Bronchial smooth muscle cell (primary cell): ENCODE measurements at places on chromosomes 7 and 10. TPM values are rescaled to one million over a fixed set of nuclear protein-coding genes. Genes with fewer than 3 reads are reported as not detected.

Gene ADRB1
- total RNA-seq: not detected in 2 replicates

Gene ACSM6
- total RNA-seq: not detected in 2 replicates

Gene CREB5
- total RNA-seq: 2.7 and 15.9 TPM in 2 replicates

Gene ZNF775
- 6.8 and 7.1 TPM in 2 replicates for total RNA-seq

Gene OGDHL
- 0.17 and 0.47 TPM in 2 replicates for total RNA-seq

Gene AASS
- total RNA-seq: 22.4 and 33.1 TPM in 2 replicates

Gene C10orf67
- total RNA-seq: under 0.01 TPM in 1 of 2 replicates, not detected in the other

Gene CCL24
- not detected in 2 replicates for total RNA-seq

Gene TPST1
- total RNA-seq: 116 and 293 TPM in 2 replicates

Gene CAV2
- 35.8 and 61.7 TPM in 2 replicates for total RNA-seq

Gene CYP3A7
- total RNA-seq: 0.34 and 1.1 TPM in 2 replicates

Gene C10orf90
- not detected in 2 replicates for total RNA-seq

Gene EVX1
- not detected in 2 replicates for total RNA-seq

Gene NRP1
- total RNA-seq: 204 and 306 TPM in 2 replicates

Gene AGBL3
- 0.32 and 0.52 TPM in 2 replicates for total RNA-seq

Gene JAKMIP3
- 0.16 and 0.26 TPM in 2 replicates for total RNA-seq

Gene SLC26A4
- total RNA-seq: 0.47 and 0.52 TPM in 2 replicates

Gene PNLIPRP1
- not detected in 2 replicates for total RNA-seq

Gene TSPAN15
- total RNA-seq: 2.1 TPM in 1 of 2 replicates, not detected in the other

Gene APBB1IP
- 1.0 and 1.6 TPM in 2 replicates for total RNA-seq

Gene WDFY4
- not detected in 2 replicates for total RNA-seq

Gene TWIST1
- total RNA-seq: 104 and 127 TPM in 2 replicates

Gene CNTNAP2
- total RNA-seq: not detected in 2 replicates

Gene ASB13
- total RNA-seq: 7.1 and 7.4 TPM in 2 replicates

Gene CDHR3
- total RNA-seq: 3.5 and 5.4 TPM in 2 replicates

Gene ACTR3C
- total RNA-seq: 0.26 and 2.0 TPM in 2 replicates

Gene TLX1
- not detected in 2 replicates for total RNA-seq

Gene DBNL
- total RNA-seq: 101 and 140 TPM in 2 replicates

Gene PFKFB3
- 19.4 and 24.4 TPM in 2 replicates for total RNA-seq

Gene KNDC1
- 0.47 and 3.3 TPM in 2 replicates for total RNA-seq

Gene CYP17A1
- not detected in 2 replicates for total RNA-seq

Gene TMEM176A
- total RNA-seq: not detected in 2 replicates

Gene PGAM2
- 0.09 and 0.63 TPM in 2 replicates for total RNA-seq

Gene SPDYE5
- total RNA-seq: not detected in 2 replicates

Gene TMEM213
- not detected in 2 replicates for total RNA-seq

Gene RBM20
- total RNA-seq: under 0.01 TPM in 1 of 2 replicates, not detected in the other

Gene MMD2
- not detected in 2 replicates for total RNA-seq

Gene PTPRN2
- total RNA-seq: under 0.01 and 0.34 TPM in 2 replicates

Gene ZNF425
- 6.3 and 6.5 TPM in 2 replicates for total RNA-seq
